Nasal cavity respiratory epithelium epithelial cell of viscerocranial mucosa (primary cell): ENCODE measurements at places on chromosomes 2 and 18. TPM values are rescaled to one million over a fixed set of nuclear protein-coding genes. Genes with fewer than 3 reads are reported as not detected.

HOXD12 gene
- not detected in 2 replicates for total RNA-seq

PIAS2 gene
- total RNA-seq, result 8.2 and 22.8 TPM in 2 replicates

ANKRD36C gene
- 5.1 and 16.2 TPM in 2 replicates for total RNA-seq

SKA1 gene
- under 0.01 and 0.34 TPM in 2 replicates for total RNA-seq
